T follicular helper cell (primary cell): ENCODE measurements at places on chromosomes 1 and 21.

GRCh38 chr1:91900562-91900961 is 14.6 kb upstream of the TGFBR3 start:
- no peak for DNase-seq

DNA sequence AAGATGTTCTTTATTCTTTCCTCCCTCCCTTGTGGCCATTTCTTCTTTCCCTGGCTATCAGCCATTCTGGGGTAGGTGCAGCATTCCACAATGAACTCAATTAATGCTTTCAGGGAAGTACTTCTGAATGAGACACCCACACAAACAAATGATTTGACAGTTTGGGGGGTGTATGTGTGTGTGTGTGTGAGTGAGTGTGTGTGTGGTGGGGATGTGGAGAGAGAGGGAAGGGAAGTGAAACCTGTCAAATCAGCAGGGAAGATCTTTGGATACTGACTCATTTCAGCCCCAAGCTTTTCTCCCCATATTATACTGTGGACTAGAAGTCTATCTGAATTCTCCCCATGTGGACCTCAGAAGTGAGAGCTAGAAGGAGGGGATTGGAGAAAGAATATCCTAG is 154.9 kb upstream of the CD34 start:
- DNase-seq, result no peak

GRCh38 chr1:211939876-211940468 is 95.4 kb downstream of the INTS7 start:
- no peak for DNase-seq

DNA sequence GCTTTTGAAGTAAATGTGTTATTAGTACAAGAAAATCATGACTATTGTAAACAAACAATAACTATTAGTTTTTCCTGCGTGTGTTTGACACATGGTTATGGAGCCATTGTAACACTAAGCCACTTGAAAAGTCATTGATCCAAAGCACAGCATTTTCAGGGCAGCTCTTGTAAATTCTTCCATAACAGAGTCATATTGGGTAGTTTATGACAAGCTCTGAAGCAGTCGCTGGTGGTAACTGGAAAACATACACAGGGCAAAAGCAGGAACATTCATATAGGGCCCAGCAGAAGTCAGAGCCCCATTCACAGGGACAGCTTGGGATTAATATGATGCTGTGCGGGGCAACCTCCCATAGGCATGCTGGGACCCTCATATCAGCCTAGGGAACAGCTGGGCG is 483.2 kb upstream of the PTBP2 start:
- no peak for DNase-seq

DNA sequence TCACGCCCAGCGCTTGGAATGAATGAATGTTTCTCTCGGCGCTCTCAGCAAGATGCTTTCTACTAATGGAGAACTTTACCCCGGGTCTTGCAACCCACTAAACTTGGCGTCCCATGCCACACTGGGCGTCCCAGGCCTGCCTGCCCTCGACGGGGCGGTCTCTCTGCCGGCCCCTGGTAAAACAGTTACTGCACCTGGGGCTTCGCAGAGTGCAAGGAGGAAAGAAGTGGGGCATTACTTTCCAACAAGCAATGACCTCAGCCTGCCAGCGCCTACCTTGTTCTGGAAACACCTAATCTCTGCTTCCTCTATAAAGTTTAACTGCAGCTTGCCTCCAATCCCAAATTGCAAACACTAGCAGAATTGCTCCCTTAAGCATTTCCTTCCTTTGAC is 27.8 kb upstream of the NFIA start:
- DNase-seq, result no peak

- DNase-seq, result no peak
Measured at GRCh38 chr1:81489372-81489934, 311.3 kb upstream of the ADGRL2 start.

GRCh38 chr1:111814305-111814628 is 58.6 kb downstream of the DDX20 start:
- DNase-seq, result no peak

DNA sequence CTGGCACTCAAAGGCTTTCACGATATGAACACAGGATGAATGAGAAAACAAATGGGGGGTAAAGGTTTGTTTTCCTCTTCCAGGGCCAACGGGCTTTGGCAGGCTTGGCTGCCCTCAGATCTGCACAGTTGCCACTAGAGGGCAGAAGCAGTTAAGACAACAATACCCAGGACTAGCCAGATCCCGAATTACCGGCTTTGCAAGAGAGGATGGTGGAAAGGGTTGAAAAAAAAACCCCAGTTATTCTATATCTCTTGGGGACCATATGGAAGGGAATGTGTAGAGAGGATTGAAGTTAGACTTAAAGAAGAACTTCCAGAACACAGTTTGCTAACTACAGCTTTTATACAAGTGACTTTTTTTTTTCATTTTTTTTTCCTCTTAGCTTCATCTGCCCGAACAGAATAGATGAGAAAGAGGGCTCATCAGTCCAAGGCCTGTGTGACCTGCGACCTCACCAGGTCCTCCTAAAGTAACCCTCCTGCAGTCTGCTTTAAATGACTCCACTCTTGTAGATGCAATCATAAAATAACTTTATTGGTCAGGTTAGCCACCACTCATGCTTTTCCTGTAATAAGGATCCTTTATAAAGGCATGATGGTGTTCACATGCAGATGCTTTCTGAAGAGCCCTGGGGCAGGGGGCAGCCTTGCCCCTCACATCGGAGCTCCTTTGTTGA is 10.7 kb downstream of the FMOD start:
- DNase-seq, result peak; percentile 37

DNA sequence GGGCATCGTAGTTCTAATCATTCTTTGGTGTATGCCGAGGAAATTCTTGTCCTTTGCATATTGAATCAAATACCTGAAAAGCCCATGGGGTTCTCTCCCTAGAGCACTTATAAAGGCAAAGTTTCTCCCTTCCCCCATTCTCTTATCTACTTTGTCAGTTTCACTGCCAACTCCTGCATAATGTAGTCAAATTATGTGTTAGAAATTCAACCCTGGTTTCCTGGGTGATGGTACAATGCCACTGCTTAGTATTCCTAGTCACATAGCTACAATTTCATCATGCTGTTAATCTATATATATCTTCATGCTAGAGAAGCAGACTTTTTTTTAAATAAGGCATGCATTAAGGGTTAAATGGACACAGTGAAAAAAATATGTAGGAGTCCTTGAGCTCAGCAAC is 119.0 kb downstream of the PDE4B start:
- DNase-seq, result no peak

DNA sequence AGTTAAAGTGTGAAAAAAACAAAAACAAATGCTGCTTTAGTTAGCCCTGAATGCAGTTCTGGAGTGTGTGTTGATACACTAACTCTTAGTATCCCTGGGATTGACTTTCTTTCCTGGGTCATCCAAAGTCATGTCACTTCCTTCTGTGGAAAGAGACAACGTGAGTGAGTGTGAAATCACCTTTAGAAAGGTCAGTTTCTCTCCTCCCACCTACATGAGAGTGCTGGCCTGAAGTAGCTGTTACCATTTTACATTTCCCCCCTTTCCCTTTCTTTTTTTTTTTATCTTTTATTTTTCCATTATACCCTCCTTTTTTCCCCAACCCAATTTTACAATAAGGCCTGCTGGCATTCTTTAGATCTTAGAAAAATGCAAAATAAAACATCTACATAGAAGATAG is 55.2 kb downstream of the CENPF start:
- DNase-seq, result no peak

- DNase-seq, result no peak
Measured at GRCh38 chr1:235817101-235817728, 49.5 kb downstream of the LYST start.
